Fibroblast of mammary gland (primary cell): ENCODE measurements at places on chromosomes 16 and 17.
A peak's percentile ranks its signal among the peaks of the same experiment; 100 is the strongest.

DNA sequence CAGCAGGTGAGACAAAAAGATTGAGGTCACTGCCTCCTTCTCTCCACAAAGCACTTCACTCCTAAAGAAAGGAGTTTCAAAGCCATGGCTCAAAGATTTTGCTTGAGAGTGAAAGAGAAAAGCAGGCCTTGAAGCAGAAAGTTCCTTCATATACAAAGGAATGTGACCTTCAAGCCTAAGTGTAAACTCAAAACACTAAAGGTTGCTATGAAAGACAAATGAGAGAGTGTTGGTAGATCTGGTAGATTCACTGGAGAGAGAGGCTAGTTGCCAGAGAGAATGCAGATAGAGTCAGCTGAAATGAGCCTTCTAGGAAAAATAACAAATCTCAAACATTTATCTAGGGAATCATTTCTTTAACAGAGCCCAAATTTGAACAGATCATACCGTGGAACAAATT, 305.2 kb downstream of the CDH8 start:
- DNase-seq, result no peak

- DNase-seq, result no peak
These were observed 151.2 kb upstream of the AXIN2 start for GRCh38 chr17:65712383-65713267.

DNA sequence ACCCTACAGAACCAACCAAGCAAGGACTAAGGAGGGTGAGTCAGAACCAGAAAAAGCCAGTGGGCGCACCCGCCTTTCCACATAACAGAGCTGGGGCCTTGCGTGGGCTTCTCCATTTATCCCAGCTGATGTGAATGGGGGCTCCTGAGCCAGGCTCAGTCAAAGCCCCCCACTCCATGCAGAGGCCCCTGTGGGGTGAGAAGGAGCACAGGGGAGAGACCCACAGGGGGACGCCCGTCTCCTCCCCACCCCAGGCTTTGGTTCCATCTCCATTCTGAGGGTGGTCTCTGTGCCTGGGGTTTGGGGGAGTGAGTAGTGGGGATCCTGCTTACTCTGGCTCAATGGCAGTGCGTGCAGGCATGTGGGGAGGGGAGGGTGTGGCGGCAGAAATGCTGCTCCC, 210.1 kb upstream of the TNRC6C start:
- no peak for DNase-seq

DNA sequence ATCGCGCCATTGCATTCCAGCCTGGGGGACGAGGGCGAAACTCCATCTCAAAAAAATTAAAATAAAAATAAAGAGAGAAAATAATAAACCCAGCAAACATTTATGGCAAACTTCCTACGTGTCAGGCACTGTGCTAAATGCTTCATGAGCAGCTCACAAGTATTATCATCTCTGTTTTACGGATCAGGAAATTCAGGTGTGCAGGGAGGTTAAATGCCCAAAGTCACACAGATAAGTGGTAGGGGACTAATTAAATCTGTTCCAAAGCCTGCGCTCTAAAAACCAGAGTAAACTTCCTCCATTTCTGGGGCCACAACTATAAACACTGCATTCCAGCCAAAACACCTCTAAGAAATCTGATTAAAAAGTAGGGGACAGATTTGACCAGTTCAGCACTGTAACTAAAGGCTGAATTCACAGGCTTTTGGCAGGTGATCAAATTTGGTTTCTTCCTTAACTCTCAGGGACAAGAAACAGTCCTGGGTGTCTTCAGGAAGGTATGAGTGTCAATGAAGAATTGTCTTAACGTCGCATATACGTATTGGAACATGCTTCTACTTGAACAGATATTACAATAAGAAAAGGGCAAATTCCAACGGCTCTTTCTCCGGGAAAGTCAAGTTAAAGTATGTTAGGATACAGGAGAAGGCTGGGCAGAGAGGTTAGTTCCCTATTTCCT, 996 bp downstream of the STRADA start:
- DNase-seq, result peak; percentile 14

GRCh38 chr16:89190150-89190958, 10.0 kb downstream of the SLC22A31 start:
- no peak for DNase-seq
